ENCODE measurements at places on chromosomes 5 and 9.

DNA sequence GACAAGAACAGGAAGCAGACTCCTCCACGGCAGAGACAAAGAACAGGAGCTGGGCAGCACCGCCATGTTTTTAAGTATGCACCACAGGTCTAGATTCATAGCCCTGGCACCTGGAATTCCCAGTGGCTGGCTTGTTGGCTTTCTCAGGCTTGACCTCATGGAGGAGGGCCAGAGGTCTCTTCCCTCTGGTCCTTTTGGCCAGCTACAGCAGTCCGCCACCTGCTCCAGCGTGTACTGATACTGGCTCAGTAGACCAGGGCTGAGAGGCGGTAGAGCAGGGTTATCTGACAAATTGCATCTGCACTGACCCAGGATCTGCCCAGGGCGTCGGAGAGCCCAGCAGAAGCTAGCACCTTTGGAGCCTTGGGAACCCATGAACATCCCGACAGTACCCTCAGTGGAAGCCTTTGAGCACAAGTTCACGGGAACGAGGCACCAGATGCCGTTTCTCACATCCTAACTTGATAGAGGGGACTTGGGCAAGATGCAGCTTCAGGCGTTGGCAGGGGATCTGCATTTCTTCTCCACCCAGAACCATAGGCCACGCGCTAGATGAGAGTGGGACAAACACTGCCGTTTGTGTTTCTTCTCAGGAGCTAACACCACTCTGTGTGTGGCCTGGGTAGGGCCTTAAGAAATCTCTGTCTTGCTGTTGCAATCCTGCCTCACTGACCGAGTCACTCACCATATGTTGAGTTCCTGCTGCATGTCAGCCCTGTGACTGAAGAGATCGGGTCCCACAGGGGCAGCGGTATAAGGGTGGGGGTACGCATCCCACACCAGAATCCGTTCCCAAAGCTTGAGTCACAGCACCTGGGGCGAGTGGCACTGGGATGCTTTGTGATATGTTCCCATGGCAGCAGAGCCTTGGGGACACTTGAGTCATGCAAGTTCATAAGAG lies 90.3 kb upstream of the OTULINL start:
- DNase-seq: no peak

- DNase-seq: no peak
These were observed 97.2 kb downstream of the SREK1 start for GRCh38 chr5:66241136-66241825.

DNA sequence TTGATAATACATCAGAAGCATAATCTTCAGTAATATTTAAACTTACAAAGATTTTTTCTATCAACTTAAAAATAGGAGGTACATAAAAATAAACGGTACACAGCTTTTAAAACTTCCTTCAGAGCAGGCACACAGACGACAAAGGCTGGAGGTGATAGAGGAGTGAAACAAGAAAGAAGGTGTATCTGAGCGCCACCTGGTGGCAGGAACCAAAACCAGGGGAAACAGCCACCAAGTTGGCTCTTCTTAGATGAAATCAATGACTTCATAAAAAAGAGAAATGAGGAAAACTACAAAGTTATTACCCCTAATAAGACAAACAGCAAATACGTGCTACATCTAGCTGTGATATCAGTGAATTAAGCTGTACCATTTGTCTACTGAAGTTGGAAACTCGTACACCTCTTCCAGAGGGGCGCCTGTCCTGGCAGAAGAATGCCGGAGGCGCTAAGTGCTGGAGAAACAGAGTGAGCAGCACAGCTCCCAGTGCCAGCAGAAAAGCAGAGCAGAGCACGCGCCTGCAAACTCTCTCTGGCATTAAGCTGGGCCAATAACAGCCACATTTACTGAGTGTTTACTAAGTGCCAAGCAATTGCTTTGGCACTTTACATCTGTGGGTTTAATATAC lies 85.9 kb downstream of the SETX start:
- DNase-seq: peak; percentile 55

DNA sequence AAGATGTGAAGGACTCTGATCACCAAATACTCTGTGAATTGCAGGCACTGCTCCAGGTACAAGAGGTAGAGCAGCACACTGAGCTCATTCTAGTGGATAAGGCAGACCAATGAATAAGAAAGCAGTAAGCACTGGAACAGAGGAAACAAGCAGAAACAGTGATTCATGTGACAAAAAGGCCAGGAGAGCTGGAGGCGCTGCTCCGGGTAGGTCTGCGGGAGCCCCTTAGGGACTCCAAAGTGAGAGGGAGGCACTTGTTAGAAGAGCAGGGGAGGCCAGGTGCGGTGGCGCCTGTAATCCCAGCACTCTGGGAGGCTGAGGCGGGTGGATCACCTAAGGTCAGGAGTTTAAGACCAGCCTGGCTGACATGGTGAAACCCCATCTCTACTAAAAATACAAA lies 231.6 kb upstream of the NFIL3 start:
- DNase-seq: no peak

DNA sequence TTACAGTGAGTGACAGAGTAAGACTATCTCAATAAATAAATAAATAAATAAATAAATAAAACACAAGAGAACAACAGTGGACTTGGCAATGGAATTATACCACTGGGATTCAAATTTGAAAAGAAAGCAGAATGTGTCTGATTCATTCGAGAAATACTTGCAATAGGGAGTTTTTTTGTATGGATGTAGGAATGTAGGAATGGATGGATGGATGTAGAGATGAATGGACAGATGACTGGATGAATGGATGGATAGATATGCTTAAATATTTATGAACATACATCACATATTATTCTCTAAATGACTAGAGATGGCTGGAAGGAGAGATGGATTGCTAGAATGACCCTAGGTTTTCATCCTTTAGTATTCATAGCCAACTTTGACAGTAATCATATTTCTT lies 22.0 kb upstream of the CEMIP2 start:
- no peak for DNase-seq

- no peak for DNase-seq
These were observed 50.8 kb downstream of the ALDH7A1 start for GRCh38 chr5:126544087-126544740.

DNA sequence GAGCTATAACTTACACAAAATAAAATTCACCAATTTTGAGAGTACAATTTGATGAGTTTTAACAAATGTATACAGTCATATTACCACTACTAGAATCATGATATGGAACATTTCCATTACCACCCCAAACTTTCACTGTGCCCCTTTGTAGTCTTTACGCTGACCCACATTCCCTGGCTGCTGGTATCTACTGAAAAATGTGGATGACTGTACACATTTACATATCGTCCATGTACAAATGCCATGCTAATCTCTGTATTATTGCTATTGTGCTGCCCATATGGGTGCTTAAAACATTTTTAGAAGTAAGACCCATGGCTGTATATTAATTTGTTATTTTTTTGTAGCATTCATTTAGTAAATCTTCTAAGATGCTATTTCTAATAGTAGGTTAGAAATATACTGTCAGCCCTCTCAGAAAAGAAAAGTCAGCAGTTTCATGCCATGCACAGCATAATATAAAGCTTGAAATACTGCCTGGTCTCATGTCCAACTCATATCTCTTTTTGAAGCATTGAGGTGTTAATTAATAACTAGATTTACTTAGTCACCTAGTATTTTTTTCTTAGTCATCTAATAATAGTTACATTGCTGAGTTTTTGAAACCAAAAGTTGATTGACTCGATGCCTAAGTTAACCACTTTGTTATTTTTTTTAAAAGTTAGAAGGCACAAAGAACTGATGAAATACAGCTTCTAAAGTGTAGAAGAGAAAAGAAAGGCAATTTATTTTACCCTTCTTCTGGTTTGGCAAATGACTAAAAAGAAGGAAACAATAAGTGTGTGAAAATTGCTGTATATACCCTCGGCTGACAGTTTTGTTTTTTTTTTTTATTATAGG lies 188.3 kb upstream of the MEF2C start:
- DNase-seq: no peak

DNA sequence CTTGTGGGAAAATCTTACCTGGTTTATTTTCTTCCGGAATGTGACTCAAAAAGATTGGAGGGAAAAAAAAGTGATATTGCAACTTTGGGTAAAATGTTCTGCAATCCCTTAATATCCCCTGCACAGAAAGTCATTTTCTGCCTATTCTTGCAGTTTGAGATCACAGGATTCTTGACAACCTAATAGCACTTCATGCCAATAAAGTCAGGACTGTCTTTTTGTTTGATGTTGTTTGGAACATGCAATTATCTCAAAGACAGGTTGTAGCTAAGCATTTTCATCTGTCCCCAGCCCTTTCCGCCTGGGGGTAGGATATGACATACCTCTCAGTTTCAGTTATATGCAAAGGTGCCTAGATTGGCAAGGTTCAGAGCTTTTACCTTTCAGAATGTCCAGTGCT lies 63.9 kb downstream of the ALDH1A1 start:
- DNase-seq: no peak

DNA sequence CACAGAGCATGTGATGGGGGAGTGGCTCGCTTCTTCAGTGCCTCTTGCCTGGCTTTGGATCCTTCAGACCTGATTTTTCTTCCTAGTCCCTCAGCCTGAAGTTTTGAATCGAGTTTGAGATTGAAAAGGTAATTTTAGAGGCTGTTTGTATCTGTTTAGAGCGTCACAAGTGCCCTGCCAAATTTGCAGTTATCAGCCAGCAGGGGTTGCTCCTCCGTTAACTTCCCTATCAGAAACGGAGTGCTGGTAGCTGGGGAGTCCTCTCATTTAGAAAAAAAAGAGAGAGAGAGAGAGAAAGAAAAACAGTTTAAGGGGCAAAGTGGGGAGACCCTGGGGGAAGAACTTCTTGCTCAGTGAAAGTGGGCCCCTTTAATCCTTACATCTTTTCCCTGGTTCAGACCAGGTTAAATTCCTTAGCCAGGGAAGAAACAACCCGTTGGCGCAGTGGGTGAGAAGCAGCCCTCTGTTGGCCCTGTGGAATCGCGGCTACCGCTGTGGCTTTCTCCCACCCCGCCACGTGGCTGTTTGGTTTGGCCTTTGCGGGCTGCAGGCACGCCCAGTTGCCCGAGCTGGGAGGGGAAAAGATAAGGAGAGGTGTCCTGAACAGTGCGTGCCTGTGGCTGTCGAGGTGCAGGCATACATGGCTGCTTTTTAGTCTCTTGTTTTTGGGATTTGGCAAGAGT lies 576.7 kb upstream of the ACO1 start:
- no peak for DNase-seq

- no peak for DNase-seq
These were observed 6.1 kb downstream of the ANKS6 start for GRCh38 chr9:98790134-98790841.

All from stimulated activated CD4-positive, alpha-beta T cell treated with anti-CD3 and anti-CD28 coated beads, Interleukin-15, amount 100 ng/mL, for 1 hour (primary cell).